ENCODE measurements at places on chromosomes 2 and 18.

- DNase-seq: no peak
These were observed 44.5 kb downstream of the THNSL2 start for GRCh38 chr2:88214631-88215030.

- no peak for DNase-seq
These were observed 195.6 kb upstream of the POU3F3 start for GRCh38 chr2:104658144-104658835.

DNA sequence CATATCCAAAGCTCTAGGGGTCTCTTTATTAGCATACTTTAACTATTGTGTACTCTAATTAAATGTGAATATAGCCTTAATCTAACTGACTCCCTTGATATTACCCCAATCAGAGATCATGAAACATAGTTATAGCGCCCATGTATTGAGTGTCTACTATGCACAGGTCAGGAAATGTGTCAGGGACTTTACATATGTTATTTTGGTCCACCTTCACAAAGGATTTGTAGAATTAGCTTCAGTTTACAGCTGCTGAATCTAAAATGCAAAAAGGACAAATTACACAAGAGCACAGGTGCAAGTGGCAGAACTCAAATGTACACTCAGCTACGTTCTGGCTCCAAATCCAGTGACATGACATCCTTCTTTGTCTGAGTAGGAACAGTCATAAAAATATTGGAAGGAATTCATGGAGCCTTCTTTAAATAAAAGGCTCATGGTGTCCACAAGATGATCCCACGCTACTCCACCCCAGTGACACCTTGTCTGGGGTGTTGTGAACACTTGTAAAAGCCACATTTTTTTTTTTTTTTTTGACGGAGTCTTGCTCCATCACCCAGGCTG is 38.7 kb upstream of the ATL2 start:
- DNase-seq: no peak

- DNase-seq: no peak
These were observed 80.1 kb downstream of the MYCN start for GRCh38 chr2:16020389-16021008.

DNA sequence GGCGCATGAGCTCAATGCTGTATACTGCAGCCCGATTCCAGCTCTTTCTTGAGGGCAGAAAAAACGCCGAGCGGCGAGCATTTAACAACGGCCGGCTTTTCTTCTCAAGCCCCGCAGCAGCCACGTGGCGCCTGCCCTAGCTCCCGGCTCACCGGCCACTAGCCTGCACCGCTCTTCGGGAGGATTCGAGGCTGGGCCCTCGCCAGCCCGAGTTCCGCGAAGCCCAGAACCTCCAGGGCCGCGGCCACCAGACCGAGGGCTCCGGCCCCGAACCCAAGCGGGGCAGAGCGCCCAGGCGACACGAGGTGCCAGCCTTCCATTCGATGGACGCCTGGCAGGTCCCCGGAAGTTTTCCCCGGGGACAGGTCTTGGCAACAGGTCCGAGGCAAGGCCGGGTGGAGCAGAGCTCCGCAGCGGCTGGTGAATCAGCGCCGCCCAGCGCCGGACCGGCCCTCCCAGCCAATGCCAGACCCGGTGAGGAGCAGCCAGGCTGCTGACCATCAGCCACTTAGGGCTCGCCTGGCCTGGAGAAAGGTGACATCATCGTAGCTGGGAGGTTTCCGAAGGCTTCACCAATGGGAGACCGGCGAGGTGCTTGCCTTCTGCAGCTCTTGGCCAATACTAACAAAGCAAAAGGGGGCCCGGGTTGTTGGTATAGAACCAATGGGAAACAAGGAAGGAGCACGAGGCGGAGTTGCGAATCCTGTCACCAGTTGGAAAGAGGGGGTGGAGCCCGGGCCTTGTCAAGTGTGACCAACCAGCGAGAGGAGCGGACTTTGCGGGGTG is 552 bp upstream of the MXD1 start:
- DNase-seq: peak; percentile 98

- peak; percentile 1 for DNase-seq
These were observed 68.0 kb upstream of the SMAD7 start for GRCh38 chr18:49018554-49019445.

- no peak for DNase-seq
These were observed 107.0 kb upstream of the SLC35G4 start for GRCh38 chr18:11502368-11502767.

DNA sequence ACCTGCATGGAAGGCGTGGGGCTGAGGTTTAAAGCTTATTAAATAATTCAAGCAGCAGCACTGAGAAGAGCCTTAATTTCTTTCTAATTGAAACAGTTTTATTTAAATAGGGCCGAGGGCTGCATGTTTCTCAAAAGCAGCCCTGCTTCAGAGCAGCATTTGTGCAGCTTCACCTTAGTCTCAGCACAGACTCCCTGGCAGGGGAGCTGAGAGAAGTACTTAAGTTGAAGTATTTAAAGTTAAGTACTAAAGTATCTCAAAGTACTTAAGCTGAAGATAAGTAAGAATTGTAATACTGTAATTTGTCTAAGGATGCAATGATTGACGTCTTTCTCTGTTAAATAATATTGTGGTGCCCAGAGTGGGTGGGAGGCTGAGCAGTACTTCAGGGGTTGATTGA is 31.4 kb downstream of the IMPA2 start:
- no peak for DNase-seq

- DNase-seq: no peak
These were observed 23.4 kb downstream of the RAMP1 start for GRCh38 chr2:237882510-237883481.

- DNase-seq: no peak
These were observed 274.9 kb upstream of the GYPC start for GRCh38 chr2:126381091-126381490.

- peak; percentile 74 for DNase-seq
These were observed 2.4 kb downstream of the LRRFIP1 start for GRCh38 chr2:237629739-237630138.
